LoVo (cell line): ENCODE measurements at places on chromosomes 6 and 20.

GRCh38 chr6:5547556-5547955 lies 286.2 kb downstream of the FARS2 start:
- DNase-seq, result no peak

DNA sequence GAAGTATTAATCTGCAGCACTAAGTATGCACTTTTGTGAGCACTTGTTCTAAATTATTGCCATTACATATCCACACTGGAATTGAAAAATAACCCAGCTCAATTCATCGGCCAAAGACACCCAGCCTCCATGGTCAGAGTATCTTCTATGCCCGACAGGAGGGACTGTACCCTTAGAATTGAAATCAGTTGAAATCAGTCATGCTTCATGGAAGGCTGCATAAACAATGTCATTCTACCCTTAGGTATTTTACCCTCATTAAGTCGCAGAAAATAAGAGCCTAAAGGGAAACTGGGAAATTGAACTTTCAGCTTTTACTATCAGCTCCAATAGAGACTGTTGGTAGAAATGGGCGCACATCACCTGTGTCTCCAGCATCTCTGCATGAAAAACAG lies 2.9 kb upstream of the RAMACL start:
- no peak for DNase-seq

DNA sequence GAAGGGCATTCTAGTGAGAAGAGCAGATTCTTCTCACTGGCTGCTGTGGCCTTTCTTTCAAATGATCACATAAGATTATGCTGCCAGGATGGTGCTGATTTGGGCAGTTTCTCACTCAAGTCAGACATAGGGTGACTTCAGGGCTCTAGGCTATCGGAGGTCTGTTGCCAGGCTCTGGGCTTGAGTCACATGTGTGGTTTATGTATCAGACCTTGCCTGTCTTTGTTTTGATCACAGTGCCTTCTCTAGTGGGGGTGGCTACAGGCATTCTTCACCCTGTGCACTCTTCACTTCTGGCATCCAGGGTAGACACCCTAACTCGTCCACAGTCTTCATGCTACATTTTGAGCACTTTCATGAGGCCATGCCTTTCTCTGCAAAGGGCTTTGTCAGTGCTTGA lies 823.7 kb upstream of the MAN1A1 start:
- no peak for DNase-seq

DNA sequence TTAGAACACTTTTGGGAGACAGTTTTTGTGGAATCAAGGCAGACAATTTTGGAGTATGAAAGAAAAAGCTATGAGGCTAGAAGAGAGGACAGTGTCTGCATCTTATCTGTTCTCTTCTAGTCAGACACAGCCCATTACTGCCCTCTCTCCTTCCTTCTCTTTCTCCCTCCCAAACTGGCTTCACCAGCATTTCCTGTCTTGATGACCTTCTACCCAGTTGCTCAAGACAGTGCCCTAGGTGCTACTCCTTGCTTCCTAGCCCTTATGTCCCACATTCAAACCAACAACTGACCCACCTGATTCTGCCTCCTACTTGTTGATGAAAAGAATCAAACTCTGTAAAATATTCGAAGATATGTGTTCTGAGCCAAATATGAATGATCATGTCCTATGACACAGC lies 116.4 kb upstream of the RIPOR2 start:
- DNase-seq, result no peak

DNA sequence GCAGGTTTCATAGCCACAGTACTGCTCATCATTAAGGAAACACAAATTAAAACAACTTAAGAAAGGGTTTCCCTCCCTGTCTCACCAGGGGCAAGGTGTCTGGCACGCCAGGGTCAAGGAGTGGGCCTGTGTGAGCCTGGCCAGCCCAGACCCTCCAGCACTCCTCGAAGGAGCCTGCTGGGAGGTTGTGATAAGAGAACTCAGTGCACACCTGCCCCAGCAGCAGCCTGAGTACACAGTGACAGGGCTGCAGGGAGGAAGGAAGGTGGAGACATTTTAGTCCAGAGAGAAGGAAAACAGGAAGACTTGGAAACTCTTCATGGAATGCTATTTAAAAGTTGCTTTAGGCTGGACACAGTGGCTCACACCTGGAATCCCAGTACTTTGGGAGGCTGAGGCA lies 14.1 kb downstream of the NINL start:
- no peak for DNase-seq

DNA sequence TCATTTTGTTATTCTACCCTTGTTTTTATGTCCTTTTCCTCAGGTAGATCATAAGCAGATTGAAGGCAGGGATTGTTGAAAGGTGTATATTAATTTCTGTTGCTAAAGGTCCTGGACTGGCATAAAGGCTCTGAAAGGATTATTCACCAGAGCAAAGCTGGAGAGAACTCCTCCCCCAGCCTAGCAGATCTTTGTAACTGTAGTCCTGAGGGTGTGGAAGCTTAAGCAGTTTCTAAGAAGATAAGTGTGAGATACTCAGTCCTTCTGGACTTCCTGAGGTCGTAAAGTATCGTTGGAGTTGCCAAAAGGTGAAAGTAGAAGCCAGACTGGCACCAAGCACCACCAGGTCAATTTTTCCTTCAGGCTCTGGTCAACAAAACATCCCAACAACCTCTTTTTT lies 24.2 kb downstream of the CGA start:
- DNase-seq, result no peak

- DNase-seq, result no peak
Observed at GRCh38 chr6:151589667-151590066, 95.8 kb downstream of the CCDC170 start.

DNA sequence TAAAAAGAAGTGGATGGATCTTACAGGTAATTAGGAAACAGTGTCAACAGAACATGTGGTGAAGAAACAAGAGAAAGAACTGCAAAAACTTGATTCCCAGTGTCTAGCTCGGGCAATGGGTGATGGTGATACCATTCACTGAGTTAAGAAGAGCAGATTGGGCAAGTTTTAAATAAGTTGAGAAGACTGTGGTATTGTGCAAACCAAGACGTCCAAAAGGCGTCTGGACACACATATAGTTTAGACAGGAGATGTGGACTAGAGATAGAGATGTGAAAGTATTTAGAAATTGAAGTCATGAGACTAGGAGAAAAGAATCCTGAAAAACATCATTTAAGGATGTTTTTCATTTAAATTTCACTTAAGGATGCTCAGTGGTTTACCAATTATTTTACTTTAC lies 53.9 kb downstream of the CDK19 start:
- no peak for DNase-seq

DNA sequence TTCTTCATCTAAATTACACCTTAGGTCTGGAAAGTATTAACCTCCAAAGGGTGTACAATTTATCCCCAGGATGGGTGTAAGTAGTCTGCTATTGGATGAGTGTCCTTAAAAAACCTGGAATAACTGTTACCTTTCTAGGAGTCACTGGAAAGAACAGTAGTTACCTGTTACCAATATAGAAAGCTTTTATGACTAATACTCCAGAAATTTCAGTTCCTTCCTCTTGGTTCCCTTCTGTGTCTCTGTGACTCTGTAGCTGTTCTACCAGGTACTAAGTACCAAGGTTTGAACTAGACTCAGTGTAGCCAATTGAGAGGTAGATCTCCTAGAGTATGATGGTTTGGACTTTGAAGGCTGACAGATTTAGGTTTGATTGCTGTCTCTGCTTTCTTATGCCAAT lies 47.0 kb upstream of the TBX18 start:
- DNase-seq, result no peak

GRCh38 chr20:35511814-35512420 lies 17.5 kb downstream of the C20orf173 start:
- peak; percentile 4 for DNase-seq

DNA sequence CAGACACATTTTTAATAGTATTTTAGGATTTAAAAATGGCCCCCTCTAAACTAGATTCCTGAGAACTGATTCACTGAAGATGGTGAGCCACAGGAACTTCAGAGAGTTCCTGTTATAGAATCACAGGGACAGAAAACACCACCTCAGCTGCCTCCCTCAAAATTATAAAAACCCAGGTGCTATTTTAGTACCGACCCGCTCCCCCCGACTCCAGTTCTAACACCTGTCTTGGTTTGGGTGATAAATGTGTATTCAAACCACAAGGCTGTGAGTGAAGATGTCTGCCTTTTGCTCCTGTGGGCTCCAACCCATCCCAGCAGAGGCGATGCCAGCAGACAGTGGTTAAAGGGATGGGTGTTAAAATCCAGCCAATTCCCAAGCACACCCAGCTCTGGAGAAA lies 127.4 kb upstream of the LY86 start:
- no peak for DNase-seq

- no peak for DNase-seq
Observed at GRCh38 chr20:53660078-53660909, 66.7 kb upstream of the ZNF217 start.

- no peak for DNase-seq
Observed at GRCh38 chr6:51027283-51028065, 208.8 kb downstream of the TFAP2B start.

DNA sequence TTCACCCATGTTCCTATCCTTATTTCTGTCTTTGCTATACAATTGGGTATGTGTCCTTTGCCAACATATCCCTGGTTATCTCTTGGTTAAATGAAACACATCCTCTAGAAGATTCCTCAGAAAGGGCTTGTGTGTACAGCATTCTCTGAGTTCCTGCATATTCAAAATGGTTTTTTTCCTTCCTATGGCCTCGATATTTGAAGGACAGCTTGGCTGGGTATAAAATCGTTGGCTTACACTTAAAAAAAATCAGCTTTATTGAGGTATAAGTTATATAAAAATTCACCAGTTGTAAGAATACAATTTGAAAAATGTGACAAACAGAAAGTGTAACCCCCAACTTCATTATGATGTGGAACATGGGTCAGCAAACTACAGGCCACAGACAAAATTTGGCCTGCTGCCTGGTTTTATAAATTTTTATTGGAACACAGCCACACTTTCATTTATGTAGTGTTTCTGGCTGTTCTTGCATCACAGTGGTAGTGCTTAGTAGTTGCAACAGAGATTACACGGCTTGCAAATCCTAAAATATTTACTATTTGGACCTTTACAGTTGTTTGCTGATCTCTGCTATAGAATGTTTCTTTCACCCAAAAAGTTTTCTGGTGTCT lies 16.7 kb downstream of the PCMT1 start:
- DNase-seq, result peak; percentile 13

GRCh38 chr6:40817369-40817768 lies 221.7 kb downstream of the UNC5CL start:
- no peak for DNase-seq

GRCh38 chr6:87623248-87623647 lies 33.3 kb downstream of the ORC3 start:
- no peak for DNase-seq

GRCh38 chr6:104686550-104687175 lies 173.1 kb downstream of the HACE1 start:
- DNase-seq, result no peak

GRCh38 chr6:6593867-6594468 lies 5.4 kb downstream of the LY86 start:
- DNase-seq, result no peak

GRCh38 chr6:42551217-42551616 lies 12.6 kb upstream of the UBR2 start:
- DNase-seq, result no peak

DNA sequence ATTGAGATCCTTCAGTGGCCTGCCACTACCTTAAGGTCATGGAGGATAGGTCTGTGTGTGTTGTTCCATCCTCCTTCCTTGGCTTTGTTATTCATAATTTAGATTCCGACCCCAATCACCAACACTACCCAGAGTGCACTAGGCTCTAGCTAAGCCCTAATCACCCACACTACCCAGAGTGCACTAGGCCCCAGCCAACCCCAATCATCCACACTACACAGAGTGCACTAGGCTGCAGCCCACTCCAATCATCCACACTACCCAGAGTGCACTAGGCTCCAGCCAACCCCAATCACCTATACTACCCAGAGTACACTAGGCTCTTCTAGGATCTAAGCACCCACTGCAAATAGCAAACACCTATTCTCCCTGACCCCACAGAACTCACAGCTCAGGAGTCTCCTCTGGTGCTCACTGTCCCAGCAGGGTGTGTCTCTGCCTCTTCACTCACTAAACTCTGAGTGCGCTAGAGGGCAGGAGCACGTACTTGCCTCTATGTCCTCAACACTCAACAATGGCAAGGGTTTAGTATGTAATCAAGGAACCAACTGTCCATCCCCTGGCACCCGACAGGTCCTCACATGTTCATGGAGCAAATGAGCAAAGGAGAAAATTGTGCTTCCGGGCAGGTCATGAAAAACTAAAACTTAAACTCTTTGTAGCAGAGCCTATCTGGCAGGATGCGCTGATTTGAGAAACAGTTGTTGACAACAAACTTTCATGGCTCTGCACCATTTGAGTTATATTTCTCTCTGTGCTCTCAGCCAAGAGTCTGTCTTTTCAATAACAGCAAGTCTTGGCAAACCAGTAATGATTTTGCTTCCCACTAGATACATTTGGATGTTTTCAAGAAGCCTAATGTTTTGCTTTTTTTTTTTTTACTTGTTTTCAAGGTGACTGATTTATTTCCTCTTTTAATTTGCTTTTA lies 54.3 kb downstream of the SLC22A23 start:
- DNase-seq, result no peak

- no peak for DNase-seq
Observed at GRCh38 chr6:28220257-28221133, 4.6 kb upstream of the ZSCAN9 start.

DNA sequence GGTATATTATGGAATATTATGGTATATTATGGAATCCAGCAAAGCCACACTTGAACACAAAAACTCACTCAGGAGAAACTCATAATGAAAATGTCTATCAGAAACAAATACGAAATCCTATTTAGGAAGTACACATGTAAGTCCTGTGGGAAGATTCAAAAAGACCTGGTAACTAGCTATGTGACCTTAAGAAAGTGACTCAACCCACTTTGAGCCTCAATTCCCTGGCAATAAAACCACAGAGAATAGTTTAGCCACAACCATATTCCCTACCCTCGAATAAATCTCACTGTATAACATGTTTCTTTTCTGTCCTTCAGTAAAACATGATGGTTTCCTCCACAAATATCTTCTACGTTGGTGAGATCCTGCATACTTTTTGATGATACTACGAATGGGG lies 56.4 kb downstream of the ZMYND8 start:
- no peak for DNase-seq

DNA sequence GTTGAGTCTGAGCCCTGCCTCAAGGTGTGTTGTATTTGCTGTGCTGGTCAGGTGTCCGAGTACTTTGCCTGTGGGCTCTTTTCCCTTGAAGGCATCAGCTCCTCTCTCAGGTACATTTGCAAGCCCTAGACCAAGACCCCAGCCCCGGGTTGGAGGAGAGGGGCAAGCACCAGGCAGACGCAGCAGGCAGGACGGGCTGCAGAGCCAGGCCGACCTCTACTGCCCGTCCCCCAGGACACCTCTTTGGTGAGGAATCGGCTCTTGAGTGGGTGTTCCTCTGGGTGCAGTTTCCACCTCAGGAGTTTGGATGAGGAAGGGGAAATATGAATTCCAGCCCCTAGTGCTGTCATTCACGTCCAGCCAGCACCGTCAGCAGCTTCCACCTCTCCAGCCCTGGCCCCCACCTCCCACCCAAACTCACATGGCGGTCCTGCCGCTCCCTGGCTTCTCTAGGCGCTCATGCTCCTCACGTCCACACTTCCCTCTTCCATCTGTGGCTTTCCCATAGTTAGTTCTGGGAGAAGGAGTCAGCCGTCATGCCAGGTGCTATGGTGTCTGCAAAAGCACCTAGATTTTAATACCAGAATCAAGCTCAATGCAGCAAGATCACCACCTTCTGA lies 183.9 kb downstream of the DLL1 start:
- DNase-seq, result no peak
